ENCODE measurements at places on chromosomes 4 and X.

GRCh38 chr4:73080789-73081188 is 11.3 kb upstream of the COX18 start:
- DNase-seq = no peak

DNA sequence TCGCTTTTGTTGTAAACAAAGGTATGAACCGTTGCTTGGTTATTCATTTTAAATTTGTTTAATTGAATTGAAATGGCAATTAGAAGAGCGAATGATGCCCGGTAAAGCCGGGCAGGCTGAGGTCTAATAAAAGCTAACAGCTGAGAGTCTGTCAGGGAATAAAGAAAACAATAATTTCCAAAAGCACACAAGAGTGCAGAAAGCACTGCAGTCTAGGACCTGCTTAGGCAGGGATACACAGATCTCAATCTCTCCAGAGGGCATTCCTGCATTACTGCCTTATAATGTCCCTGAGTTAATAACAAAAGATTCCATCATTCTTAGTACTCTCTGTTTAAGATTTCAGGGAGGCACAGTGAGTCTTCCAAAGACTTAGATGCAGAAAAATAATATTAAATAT is 27.6 kb upstream of the EMCN start:
- no peak for DNase-seq

DNA sequence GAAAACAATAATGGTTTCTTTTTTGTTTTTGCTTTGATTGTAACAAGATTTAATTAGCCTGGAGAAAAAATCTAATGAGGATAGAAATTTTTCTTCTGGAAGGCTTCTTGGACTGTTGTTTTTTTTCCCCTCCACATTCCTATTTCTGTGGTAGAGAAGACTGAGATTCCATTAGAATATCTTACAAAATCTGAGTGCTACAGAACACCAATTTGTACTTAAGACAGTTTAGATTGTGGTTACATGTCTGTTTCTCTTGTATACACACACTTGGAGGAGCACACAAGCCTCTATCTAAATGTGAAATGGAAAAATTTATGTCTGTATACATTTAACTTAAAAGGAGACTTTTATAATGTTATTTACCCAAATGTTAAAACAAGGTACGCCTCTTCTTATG is 176.9 kb upstream of the ARSJ start:
- no peak for DNase-seq

DNA sequence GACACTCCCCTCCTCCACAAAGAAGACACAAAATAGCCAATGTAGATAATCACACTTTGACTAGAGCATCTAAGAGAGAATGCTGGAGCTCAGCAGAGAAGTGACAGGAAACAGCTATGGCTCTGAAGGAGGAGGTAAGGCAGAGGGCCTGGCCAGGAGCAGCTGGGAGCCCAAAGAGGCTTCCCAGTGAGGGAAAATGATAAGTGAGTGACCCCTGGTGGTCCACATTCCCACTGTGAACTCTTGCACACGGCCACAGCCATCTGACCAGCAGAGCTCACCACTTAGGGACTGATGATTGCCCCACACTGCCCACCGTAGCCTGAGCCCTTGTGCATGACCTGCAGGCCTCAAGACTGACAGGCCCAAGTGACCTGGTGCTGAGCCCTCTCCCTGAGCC is 162.7 kb upstream of the GALNTL6 start:
- DNase-seq = no peak

DNA sequence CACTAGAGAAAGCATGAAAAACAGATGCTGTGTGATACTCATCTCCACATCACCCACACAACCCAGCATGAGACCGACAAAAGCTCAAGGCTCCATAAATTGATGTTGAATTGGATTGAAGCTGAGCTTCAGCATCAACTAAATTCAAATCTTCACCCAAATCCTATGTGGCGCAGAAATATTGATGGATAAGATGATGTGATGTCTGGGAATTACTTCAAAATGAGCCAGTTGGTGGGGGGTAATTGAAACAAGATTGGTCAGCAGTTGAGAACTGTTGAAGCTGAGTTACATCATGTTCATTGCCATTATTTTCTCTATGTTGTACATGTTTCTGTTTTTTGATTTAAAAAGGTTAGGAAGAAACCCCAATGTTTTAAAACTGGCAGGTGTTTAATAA is 166.5 kb upstream of the STS start:
- DNase-seq = no peak

DNA sequence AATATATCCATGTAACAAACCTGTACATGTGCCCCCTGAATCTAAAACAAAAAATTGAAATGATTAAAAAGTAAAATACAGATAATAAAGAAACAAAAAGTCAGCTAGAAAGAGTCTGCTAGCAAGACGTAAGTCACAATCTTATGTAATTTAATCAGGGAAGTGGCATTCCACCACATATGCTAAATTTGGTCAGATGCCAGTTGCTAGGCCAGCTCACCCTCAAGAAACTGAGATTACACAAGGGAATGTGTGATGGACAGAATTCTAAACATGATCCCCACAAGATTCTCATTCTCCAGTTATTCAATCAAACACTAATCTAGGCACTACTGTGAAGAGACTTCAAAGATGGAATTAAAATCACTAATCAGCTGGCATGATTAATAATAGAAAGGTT is 689.3 kb downstream of the CENPC start:
- DNase-seq = no peak

- DNase-seq = no peak
Measured at GRCh38 chr4:112184438-112184837, 39.2 kb downstream of the FAM241A start.

DNA sequence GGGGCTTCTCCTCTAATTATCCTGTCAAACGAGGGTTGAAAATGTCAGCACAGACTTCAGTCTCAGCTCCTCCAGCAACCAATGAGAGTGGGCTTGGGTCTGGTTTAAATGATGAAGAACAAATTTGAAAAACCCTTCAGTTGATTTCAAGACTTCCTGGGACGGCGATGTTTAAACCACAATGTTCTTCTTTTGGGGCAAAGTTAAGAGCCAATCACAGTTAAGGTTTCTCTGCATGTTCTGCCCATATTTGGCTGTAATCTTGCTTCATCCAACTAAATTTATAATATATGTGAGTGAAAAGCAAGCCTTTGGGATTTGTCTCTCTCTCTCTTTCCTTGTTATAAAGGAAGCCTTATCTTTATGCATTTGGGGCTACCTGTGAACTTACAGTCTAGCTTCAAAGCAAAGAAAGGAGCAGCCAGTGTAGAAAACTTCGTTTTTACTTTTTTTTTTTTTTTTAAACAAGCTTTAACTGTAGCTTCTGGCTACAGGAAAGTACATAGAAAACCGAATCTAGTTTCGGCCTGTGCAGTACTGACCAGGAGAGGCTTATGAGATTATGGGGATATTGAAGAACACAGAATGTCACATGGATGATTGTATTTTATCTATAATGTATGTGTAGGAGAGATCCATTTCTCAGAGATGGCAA is 46.8 kb upstream of the FAM9C start:
- no peak for DNase-seq

DNA sequence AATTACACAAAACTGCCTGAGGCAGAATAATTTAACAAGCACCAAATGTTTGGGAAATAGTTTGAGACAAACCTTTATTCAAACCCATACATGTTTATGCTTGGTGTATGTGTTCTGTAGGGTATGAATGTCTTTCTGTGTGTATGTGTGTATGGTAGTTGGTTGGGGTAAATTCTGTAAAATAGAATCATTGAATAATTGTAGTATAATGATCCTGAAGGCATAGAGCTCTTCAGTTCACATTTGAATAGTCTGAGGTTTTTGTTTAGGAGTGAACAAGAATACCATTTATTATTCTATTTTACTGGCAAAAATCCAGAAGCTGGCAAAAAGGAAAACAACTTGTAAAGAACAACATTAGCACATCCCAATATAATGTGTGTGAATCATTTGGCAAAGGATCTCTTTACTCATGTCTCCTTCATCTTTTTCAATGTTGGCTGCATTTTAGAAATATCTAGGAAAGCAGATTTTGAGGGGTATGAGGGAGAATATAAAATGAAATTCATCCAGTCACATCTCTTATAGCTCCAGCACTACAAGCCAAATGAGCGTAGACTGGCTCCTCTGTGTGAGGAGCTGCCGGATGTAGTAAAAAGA is 360.0 kb downstream of the CHIC1 start:
- no peak for DNase-seq

DNA sequence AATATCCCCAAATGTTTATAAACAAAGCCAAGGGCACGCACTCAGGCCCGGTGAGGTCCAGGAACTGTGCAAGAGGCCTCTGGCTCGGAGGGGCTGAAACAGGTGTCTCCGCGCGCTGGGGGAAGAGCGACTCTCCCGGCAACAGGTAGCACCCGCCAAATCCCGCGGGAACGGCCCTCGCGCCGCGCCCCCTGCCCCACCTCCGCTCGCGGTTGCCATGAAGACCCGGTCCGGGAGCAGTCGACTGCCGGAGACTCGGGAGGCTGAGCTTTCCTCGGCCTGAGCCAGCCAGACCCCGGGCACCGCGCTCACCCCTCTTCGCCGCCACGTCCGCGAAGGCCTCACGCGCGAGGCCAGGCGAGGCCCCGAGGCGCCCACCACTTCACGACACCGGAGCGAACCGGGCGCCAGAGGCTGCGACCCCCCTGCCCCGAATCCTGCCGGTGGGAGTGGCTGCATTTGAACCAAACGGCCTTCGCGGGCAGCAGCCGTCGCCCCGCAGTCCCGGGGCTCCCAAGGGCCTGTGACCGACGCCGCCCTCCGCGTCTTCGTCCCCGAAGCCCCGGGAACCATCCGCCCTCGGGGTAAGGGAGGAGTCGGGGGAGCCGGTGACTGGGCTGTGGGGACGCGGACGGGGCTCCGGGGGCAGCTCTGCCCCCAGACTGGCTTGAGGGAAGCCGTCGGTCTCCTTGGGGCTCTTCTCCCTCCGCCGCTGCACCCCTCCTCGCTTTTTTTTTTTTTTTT is at the start of gene NSUN7:
Gene NSUN7, plus strand, starts transcription at position 239 of the 744 bp plus-strand sequence. CDS start 739 bp downstream, outside the sequence.
- no peak for DNase-seq

DNA sequence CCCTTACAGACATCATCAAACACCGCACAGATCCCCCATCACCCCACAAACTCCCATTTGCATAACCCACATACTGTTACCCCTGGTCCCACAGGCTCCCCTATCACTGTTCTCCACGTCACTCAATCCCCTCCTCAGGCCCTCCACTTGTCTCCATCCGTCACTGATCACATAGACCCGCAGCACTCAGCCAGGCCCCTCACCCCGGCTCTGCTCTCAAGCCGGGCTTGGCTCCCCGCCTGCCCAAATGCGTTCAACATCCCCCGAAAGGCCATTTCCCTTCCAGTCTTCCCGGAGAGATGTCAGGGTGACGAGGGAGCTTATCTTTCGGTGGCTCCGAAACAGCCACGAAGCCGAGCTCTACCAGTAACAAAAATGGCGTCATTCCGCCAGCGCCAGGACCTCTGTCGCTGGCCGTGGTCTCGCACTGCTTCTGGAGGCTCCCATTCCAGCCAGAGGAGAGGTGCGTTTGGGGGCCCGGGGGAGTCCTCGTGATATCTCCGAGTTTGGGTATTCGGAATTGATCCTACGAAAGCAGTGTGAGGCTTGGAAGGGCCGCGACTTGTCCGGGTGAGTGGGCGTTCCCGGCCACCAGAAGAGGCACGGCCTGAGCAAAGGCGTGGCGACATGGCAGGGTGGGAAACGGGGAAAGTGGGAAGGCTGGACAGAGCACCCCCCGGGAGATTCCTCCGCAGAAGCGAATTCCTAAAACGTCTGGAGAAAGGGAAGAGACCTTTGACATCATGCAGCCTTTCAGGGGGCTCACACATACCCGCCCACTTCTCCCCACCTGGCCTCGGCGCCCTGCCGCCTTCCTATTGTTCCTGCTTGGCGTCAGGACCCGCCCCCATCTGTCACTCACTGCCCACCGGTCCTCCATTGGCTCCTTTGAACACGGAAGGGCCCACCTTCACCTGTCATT is at the start of gene ZNF630:
Gene ZNF630, minus strand, starts transcription at position 577 of the 922 bp plus-strand sequence. CDS start 4,754 bp downstream, outside the sequence.
- DNase-seq = peak; percentile 9

- no peak for DNase-seq
Measured at GRCh38 chrX:153866302-153867019, 19.5 kb downstream of the L1CAM start.

DNA sequence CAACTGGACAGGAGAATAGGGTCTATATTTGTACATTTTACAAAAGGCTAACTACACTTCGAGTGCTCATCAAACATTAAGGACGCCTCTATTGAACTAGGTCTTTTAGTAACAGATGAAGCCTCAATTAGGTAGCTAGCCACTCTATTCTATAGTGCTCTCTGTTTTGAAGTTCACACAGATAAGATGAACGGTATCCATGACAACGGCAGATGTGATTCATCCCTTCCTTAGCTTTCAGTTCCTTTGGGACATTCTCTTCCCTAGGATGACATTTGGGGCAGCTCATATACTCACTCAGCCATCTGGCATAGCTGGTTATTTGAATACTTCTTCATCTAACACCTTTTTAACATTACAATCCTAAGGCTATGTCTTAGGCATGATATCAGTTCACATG is 62.4 kb upstream of the WDFY3 start:
- no peak for DNase-seq

- DNase-seq = no peak
Measured at GRCh38 chrX:131577413-131577812, 33.5 kb downstream of the OR13H1 start.

DNA sequence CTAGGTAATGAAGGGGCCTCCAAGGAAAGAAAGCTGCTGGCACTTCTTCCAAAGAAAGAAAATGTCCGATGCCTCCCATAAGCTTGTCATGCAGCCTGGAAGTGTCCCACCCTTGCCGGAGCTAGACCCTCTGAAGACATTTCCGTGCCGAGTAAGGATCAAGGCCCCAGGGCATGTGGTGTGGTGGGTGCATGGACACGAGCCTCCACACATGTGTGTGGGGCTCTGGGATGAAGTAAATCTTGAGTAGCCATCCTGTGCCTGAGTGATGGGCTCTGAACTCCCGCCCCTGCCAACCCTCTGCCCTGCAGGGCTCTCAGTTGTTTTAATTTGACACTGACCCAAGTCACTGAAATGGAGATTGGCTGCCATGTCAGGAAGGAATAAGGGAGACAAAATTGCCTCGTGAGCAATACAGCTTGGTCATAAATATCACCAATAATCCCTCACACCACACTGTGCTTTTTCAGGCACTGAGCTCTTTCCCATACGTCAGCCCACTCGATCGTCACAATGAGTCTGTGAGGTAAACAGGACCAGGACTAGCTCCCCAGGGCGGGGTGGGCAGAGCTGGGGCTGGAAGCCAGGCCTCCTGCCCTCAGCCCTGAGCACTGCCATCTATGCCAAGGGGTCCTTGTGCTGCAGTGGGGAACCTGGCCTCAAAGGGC is 24.6 kb downstream of the CNGA2 start:
- no peak for DNase-seq

DNA sequence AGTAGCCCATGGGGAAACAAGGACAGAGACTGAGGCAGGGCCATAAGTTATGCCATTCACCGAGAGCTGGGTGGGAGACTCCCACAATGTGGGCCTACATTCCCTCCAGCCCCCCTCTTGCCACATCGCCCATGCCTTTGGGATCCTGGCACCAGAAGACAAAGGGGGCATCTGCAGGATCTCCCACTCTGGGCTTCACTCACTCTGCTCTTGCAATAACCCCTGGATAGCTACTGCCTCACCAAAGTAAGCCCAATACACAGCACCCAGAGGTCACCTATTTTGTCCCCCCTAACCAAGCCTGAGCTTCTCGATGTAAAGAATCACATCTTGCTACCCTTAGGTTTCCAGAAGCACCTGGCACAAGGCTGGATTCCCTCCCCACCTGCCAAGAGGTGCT is 741 bp upstream of the RTL5 start:
- DNase-seq = no peak
